Breast epithelium (tissue), 4 donors: ENCODE measurements at places on chromosomes 2 and 18. TPM values are rescaled to one million over a fixed set of nuclear protein-coding genes. Genes with fewer than 3 reads are reported as not detected.

SPTBN1 gene
- 1,216 TPM for total RNA-seq

STARD6 gene
- total RNA-seq, result not detected

MPHOSPH10 gene
- 27.5 TPM for total RNA-seq

TMEM169 gene
- 0.29 TPM for total RNA-seq
